ENCODE measurements at places on chromosomes 5 and 9. TPM values are rescaled to one million over a fixed set of nuclear protein-coding genes. Genes with fewer than 3 reads are reported as not detected.

- no peak for DNase-seq
These were observed 277.2 kb upstream of the SLC24A2 start for GRCh38 chr9:20065796-20066700.

The CEL gene
- 0.27 TPM for total RNA-seq

DNA sequence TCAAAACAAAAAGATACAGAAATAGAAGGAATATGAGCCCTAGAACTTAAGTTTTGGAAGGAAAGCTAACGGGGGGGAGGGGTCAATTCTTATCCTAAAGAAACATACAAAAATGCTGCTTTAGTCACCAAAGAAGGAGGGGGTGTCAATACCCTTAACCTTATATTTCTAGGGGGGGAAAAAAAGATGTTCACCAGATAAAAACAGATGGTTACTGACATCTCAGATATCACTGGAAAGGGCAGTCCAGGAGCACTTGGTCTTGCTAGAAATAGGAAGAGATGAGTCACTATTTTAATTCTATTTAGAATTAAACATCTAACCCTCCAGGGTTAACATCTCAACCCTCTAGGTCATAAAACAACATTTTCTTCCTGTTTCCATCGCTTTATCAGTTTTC, 1.7 kb downstream of the DIAPH1 start:
- peak; percentile 22 for DNase-seq

- no peak for DNase-seq
These were observed 3.9 kb upstream of the C5orf58 start for GRCh38 chr5:170228762-170229435.

The OGN gene
- 140 TPM for total RNA-seq

- DNase-seq: no peak
These were observed 100.6 kb upstream of the TARS1 start for GRCh38 chr5:33340195-33340594.

- no peak for DNase-seq
These were observed 93.7 kb downstream of the ARHGAP26 start for GRCh38 chr5:142863856-142864255.

The FLT4 gene
- total RNA-seq: not detected

GRCh38 chr5:15558240-15558639, 58.3 kb downstream of the FBXL7 start:
- no peak for DNase-seq

The DMRT3 gene
- total RNA-seq: not detected

DNA sequence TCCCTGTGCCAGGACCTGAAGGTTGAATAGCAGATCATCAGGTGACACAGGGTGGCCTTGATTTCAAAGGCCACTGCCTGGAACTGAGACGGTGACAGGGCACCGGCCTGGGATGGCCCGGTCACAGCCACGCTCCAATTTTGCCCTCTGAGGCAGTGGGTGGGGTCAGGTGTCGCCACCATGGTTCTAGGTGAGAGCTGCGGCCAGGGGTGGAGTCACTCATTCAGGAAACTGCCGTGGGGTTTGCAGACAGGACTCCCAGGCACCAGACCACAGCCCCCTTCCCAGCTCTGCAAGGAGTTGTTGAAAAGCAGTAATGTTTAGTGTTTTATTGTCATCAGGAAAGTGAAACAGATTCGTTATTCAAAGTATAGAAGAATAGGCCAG, 17.3 kb upstream of the RNU6ATAC start:
- DNase-seq: no peak

DNA sequence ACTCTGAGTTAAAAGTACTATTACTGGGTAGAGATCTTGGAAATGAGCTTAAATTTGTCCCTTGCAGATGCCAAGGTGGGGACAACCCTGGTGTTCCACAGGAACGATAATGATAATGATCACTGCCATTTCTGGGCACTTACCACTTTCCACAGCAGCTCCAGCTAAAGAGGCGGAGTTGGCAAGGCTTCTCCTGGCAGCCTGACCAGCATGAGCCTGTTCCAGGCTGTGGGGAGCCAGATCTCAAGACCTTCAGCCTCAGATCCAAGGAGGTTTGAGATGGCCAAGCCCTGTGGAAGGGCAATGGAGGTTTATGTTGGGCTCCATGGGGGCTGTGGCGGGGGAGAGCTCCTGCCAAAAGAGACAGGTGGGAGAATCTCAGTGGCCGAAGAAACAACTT, 244.9 kb upstream of the MVB12B start:
- DNase-seq: no peak

The LTC4S gene
- 1.5 TPM for total RNA-seq

GRCh38 chr9:72650206-72650605, 128.8 kb downstream of the TMC1 start:
- peak; percentile 28 for DNase-seq

GRCh38 chr5:112119969-112120368, 299.1 kb downstream of the EPB41L4A start:
- no peak for DNase-seq

DNA sequence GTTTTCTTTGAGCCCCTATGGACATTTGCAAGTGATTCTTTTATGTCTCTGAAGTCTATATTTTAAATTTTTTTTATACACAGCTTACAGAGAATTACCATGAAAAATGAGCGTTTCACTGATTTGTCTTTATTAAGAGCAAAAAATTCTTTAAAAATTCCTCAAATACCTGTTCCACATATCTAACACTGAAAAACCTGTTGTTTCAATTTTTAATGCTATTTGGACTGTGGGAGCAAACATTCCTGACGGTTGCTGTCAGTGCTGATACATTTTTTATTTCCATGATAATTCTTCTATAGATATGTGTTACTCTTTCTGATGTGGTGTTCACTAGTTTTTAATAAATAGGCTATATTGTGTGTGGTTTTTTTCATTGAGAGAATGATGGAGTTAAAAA, 199.8 kb downstream of the GDNF start:
- DNase-seq: no peak

DNA sequence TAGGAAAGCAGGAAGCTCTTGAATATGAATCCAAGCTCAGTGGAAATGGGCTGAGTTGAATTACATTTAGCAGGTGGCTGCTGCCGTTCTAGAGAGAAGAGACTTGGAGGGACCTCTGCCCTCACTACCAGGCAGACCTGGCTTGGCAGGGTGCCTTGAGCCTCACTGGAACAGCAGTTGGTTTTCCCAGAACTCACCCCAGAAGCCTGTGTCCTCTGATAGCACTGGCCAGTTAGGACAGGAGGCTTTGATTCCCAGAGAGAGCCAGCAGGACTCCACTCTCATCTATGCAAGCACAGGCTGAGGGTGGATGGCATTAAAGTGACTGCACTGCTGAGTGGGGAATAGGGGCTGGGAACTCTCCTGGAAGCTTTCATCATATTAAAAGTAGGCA, 54.8 kb downstream of the PWWP2A start:
- no peak for DNase-seq

The LCN15 gene
- total RNA-seq: not detected

DNA sequence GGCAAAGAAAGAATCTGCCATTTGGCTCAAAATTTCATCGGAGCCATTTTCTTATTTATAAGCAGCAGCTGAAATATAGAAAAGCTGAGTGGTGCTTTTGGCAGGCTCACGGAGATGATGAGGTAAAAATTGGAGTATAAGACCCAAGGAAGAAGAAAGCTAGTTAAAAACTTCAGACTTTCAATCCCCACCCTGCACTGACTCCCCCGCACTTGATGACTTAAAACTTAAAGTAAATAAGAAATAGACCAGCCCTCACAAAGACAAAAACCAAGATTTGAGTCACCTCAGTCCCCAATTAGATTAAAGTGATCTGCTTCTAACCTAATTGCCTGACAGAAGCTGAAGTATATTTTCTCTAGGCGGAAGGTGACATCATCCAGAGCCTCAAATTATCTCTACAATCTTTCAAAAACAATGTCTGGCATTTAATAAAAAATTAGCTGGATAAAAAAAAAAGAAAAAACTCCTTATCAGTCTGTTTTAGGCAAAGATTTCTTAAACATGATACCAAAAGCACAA, 124.0 kb upstream of the PJA2 start:
- peak; percentile 37 for DNase-seq

DNA sequence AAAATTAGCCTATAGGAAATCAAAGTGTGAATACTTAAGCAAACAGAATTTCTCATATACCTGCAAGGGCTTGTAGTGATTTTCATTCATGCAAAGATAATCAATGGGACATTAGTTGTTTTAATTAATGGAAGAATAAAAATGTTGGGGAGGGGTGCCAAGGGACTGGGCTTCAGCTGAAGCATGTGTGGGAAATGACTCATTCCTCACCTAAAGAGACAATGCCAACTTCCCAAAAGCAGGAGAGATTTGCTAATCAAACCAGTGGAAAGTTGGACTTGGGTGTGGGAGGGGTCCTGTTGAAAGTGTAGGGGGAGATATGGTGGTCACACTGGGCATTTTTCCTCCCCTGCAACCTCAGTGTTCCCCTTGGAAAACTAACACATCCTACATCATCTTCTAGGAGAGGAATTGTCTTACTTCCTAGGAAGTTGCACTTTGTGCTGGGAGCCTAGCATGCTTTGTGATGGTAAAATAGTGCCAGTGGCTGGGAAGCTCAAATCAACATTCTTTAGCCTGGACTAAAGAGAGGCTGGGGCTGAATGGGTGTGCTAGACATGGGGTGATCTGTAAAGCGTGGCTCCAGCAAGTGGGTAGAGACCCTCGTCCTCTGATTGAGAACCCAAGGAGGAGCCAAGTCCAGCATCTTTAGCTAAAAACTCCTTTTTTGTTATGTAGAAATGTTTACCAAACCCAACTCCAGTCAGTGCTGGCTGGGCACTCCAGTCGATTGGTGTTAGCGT, 6.4 kb upstream of the LHX2 start:
- DNase-seq: no peak

DNA sequence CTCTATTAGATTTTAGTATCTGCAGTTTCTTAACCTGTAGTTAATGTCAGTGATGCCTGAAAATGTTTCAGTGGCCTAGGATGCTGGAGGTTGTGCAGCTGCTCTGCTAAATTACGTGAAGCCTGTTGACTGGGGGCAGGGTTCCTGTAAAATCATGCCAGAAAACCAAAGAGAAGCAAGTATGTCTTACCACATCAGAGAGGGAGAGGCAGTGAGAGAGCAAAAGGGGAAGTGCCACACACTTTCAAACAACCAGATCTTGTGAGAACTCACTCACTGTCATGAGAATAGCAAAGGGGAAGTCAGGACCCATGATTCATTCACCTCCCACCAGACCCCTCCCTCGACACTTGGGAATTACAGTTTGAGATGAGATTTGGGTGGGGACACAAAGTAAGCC, 83.9 kb upstream of the CYLC2 start:
- no peak for DNase-seq

DNA sequence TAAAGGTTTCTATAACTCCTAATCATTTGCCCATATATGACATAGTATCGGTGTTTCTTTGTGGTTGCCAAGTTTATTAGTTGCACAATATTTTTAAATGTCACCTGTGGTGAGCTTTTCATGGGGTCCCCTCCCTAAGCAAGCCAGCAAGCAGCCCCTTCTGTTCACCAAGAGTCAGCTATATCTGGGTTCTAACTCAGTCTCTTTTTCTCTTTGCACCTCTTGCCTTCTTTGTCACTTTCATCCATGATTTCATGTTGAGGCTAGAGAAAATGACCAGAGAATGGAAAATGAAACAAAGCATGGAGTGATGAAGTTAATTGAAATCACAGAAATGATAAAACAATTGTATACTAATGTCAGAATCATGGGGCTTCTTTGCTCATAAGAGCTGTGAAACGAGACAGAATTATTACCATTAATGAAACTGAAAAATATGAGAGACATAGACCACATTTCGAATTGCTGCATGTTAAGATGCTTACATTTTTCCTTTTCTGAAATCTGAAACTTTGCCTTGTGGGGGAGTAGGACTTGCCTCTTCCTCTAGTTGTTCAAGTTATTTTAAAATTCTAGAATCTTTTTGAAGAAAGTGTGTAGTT, 75.7 kb downstream of the CAMK4 start:
- DNase-seq: no peak

GRCh38 chr9:26768145-26768544, 124.5 kb downstream of the CAAP1 start:
- DNase-seq: peak; percentile 5

DNA sequence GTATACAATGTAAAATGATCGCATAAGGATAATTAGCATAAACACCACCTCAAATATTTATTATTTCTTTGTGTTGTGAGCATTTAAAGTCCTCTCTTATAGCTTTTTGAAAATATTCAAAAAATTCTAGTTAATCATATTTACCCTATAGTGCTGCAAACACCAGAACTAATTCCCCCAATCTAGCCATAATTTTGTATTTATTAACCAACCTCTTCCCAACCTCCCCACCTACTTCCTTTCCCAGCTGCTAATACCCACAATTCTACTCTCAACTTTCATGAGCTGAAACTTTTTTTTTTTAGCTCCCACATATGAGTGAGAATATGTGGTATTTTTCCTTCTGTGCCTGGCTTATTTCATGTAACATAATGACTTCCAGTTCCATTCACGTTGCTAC, 317.8 kb upstream of the ATP10B start:
- DNase-seq: no peak

The HRH2 gene
- total RNA-seq: under 0.01 TPM

The SAXO1 gene
- 0.18 TPM for total RNA-seq

GRCh38 chr9:8857068-8857925, 1057.7 kb upstream of the DMAC1 start:
- peak; percentile 24 for DNase-seq

The KCNIP1 gene
- total RNA-seq: not detected

The GFI1B gene
- not detected for total RNA-seq

DNA sequence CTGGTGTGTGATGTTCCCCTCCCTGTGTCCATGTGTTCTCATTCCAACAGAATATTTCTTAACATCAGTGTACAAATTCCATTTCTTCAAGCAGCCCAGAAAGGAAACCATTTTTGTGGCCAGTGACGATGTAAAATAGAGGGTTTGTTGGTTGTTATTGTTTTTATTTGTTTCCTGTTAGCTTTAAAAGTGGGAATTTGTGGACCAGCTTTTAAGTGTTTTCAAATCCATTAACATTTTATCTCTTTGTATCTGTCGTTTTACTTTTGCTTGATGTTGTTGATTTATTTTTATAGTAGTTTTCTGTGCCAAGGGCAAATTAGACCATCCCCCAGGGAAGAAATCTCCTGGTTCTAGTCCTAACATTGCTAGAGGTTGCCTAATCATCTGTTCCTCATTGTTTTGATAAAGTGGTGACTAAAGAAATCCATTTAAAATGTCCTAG, 100.0 kb downstream of the GDNF start:
- DNase-seq: peak; percentile 91

DNA sequence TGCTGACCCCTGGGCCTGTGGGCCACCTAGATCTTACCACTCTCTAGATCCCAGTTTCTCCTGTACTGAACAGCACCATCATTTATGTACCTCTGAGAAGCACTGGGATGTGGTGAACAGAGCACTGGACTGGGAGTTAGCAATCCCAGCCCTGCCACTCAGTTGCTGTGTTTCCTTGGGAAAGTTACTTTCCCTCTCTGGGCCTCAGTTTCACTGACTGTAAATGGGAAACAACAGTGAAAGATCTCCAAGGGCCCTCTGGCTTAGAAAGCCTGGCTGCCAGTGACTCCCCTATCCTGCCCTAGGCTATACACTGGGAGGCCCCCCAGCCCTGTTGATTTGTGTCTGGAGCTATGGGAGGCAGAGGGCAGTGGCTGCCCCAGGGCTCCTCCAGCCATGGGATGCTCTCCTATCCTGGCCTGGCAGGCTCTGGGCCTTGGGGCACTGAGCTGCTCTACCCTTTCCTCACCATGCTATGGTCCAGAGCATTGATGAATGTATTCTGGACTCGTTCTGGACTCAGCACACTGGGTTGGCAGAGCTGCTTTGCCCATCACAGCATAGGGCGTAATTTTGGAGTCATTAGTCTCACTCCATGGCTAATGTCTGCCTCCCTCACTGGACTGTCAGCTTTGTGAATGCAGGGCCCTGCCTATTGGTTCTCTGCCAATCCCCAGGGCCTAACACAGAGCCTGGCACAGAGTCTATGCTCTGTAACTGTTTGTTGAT, 99.3 kb downstream of the RGS3 start:
- DNase-seq: no peak

Measured in fibroblast of the aortic adventitia (primary cell).